ENCODE measurements at places on chromosomes 3 and 15.

DNA sequence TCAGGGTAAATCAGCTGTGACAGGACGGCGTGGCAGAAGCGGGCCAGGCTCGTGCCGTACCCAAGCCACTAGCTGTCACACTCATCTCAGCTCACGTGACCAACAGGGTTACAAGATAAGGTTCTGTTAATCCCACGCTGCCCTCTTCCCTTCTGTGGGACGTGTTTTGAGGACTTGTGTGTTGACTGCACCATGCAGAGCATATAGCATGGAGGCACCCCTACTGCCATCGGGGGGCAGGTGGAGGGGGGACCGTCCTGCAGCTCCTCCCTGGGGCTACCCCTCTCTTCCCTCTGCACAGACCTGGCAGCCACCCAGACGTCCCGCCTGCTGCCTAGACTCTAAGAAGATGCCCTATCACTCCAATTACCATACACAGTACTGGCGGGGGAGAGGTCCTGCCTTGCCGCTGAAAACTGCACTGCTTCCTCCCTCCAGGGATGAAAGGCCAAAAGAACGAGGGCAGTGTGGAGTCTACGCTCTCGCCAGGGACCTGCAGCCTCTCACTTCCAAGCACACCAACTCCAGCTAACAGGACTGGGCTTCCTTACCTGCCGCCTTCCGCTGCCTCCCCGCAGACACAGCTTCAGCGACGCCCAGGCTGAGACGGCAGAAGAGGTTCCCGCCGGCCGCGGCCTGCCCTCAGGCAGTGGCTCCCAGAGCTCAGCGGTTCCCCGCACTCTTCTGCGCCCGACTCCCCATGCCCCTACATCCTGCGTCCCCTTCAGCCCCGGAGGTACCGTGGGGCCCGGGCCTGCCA lies at the start of gene TNK2:
Gene TNK2 (minus strand): TSS at position 618 of the 760 bp plus-strand sequence. CDS start 19,963 bp downstream, outside the sequence.
- peak; percentile 28 for DNase-seq

GRCh38 chr3:29949940-29950616 lies 656.3 kb upstream of the TGFBR2 start:
- no peak for DNase-seq

GRCh38 chr3:16935781-16936180 lies 51.0 kb downstream of the PLCL2 start:
- DNase-seq, result no peak

DNA sequence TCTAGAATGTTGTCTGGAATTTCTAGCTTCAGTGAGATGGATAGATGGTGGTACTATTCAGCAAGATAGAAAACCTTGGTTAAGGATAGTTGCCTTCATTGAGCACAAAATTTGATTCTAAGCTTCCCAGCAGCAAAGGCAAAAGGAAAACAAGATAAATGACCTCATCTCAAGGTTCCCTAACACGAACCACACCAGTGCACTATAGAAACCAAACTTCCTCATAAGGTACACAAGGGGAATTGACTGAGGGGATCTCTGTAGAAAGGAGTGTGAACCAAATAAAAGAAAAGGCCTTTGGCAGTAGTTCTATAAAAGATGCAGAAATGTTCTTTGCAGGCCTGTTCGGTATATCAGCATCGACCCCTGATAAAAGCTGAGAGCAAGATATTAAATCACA lies 288.9 kb downstream of the SHQ1 start:
- no peak for DNase-seq
